Stimulated activated CD8-positive, alpha-beta memory T cell treated with anti-CD3 and anti-CD28 coated beads, Interleukin-4, amount 100 ng/mL, for 1 hour (primary cell): ENCODE measurements at places on chromosomes 1 and 21.

DNA sequence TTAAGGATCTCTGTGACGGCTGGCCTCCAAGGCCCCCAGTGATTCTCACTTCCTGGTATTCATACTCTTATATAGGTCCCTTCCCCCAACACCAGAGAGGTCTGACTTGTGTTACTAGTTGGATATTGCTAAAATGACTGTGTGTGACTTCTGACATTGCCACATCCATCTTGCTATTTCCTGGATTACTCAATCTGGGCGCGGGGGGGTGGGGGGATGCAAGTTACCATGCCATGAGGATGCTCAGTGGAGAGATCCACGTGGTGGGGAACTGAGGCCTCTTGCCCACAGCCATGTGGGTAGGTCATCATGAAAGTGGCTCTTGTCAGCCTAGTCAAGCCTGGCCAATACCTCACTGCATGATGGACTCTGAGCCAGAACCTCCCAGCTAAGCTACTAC is 117.0 kb downstream of the UBE2U start:
- no peak for DNase-seq

- no peak for DNase-seq
Observed at GRCh38 chr1:211334986-211335385, 8.4 kb downstream of the TRAF5 start.

GRCh38 chr1:200337410-200337809 is 72.4 kb downstream of the ZNF281 start:
- DNase-seq, result no peak

DNA sequence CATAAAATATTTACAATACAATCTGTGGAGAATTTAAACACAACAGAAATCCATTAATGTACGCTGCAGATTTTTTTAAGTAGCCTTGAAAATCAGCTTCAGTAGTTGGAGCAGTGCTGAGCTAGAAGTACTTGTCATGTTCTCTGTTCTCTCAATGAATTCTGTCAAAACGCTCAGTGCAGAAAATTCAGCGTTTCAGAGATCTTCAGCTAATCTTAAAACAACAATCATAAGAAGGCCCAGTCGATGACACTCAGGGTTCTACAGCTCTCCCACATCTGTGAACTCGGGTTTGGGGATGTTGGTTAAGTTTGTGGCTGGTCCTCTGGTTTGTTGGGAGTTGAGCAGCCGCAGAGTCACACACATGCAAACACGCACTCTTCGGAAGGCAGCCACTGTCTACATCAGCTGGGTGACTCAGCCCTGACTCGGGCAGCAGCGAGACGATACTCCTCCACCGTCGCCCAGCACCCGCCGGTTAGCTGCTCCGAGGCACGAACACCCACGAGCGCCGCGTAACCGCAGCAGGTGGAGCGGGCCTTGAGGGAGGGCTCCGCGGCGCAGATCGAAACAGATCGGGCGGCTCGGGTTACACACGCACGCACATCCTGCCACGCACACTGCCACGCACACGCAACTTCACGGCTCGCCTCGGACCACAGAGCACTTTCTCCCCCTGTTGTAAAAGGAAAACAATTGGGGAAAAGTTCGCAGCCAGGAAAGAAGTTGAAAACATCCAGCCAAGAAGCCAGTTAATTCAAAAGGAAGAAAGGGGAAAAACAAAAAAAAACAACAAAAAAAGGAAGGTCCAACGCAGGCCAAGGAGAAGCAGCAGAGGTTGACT is 161.2 kb downstream of the RUNX1 start:
- peak; percentile 66 for DNase-seq

DNA sequence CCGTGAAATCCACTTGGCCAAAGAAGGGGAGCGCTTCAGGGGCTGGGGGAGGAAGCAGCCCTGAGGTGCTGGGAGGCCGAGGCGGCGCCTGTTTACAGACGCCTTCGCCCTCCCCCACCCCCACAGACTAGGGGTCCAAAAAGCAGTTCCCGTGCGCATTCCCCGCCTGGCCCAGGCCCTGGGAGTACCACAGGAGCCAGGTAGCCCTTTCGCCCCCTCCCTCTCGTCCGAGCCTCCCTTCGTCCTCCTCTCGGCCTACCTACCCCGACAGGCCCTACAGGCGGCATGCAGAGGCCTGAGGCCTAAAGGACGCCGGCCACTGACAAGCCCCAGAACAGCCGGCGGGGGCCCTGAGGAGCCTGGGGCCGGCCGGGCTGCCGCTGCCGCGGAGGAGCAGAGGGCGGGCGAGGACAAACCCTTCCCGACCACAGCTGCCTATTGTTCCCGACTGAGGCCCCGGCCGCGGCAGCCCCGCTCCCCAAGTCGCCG is 522 bp downstream of the RC3H1 start:
- DNase-seq, result no peak
